Right cardiac atrium (tissue), 5 donors: ENCODE measurements at places on chromosomes 11 and 22.

- no peak for DNase-seq
Observed at GRCh38 chr11:10444725-10445315, 10.2 kb upstream of the AMPD3 start.

DNA sequence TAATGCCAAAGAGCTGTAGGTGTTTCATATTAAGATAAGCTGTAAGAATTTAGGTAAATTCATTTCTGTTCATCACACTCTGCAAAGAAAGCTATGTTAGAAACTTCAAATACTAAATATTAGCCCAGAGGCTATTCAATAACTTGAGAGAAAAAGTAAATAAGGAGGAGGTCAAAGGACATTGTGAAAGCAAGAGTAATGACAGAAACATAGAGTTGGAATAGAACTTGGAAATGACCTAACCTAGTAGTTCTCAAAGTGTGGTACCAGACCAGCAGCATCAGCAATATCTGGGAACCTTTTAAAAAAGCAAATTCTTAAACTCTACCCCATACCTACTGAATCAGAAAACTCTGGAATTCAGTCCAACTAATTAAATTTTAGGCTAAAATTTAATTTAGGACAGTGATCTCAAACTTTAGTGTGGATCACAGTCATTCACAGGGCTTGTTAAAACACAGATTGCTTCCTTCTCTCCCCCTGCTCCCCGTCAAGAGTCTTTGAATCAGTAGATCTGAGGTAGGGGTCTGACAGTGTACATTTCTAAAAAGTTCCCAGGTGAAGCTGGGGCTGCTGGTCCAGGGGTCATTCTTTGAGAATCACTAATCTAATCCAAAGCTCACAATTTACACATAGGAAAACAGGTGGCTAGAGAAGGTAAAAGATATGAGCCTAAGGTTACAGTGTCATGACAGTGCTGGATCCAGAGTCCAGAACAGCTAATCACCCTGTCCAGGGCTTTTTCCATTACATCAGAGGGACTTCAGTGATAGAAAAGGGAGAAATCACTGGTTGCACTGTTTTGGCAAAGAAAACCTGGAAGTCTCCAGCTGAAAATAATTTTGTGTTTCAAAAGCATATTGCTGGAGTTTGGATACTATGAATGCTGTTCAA, 241.1 kb downstream of the SOX6 start:
- no peak for DNase-seq

DNA sequence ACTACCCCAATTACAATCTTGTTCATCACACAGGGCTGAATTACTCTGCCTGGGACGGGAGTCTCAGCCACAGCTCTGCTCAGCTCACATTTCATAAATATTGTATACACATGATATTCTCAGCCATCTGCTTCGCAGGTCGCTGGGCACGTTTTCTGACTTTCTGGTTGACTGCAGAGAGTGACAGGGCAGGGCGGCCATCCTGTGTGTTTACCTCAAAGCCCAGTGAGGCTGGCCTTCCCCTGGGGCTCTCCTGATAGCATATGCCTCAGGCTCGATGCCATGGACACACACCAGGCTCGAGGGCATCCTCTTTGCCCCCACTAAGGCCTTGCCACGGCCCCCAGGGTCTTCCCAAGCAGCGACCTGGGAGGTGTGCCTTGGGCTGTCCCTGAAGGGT, 345.0 kb downstream of the CADM1 start:
- DNase-seq, result no peak

GRCh38 chr11:61791737-61792309, 576 bp downstream of the TMEM258 start:
- peak; percentile 81 for DNase-seq

DNA sequence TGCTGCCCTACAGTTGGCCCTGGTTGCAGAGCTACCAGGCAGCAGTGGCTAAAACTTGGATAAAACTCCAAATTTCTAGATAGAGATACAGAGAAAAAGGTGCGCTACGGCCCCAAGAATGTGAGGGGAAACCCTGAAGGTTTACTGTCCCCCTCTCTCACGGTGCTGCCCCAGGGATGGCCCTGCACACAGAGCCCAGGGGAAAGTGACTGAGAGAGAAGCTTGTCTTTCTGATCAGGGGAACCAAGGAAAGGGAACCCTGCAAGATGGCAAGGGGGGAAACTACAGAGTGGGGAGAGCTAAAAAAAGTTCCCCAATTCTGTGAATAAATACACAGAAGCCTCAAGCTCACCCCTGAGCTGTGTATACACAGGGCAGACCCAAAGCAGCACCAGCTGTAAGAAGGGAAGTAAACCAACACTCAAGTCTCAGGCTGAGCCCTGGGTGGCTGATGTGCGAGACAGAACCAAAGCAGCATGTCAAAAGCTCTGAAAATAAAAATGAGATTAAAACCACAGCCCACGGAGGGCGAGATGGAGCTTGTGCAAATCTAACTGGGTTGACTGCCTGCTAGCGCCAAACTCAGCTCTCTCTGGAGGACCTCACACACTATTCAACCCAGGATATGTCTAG, 22.1 kb downstream of the GNB1L start:
- no peak for DNase-seq

DNA sequence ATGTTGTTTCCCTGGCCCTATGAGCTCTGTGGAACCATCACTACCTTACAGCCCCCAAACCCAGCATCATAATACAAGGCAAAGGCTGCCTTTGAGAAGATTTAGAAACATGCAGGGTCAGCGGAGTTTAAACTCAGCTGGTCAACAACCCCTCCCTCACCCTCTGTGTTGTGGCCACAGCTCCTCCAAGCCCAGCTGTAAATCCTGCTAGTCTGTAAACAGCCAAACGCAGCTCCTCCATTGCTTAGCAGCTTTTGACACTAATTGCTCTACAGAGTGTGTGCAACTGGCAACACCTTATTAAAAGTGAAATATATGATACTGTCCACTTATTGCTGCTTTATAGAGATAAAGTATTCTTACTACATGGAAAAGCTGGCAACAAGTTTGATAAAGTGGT, 29.1 kb downstream of the OPCML start:
- DNase-seq, result no peak

DNA sequence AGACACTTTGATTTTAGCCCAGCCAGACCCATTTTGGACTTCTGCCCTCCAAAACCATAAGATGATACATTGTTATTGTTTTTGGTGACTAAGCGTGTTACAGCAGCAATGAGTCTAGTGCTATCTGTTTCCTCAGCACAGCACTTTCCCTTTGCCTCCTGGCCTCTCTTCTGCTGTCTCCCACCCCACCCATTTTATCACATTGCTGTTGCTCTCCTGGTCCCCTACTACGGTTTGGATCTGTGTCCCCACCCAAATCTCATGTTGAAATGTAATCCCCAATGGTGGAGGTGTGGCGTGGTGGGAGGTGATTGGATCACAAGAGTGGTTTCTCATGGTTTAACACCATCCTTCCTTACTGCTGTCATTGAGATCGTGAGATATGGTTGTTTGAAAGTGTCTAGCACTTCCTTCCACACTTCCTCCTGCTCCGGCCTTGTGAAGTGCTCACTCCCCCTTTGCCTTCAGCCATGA, 59.8 kb upstream of the CD82 start:
- DNase-seq, result no peak

- DNase-seq, result no peak
Observed at GRCh38 chr22:29700900-29701154, 19.0 kb upstream of the CABP7 start.

DNA sequence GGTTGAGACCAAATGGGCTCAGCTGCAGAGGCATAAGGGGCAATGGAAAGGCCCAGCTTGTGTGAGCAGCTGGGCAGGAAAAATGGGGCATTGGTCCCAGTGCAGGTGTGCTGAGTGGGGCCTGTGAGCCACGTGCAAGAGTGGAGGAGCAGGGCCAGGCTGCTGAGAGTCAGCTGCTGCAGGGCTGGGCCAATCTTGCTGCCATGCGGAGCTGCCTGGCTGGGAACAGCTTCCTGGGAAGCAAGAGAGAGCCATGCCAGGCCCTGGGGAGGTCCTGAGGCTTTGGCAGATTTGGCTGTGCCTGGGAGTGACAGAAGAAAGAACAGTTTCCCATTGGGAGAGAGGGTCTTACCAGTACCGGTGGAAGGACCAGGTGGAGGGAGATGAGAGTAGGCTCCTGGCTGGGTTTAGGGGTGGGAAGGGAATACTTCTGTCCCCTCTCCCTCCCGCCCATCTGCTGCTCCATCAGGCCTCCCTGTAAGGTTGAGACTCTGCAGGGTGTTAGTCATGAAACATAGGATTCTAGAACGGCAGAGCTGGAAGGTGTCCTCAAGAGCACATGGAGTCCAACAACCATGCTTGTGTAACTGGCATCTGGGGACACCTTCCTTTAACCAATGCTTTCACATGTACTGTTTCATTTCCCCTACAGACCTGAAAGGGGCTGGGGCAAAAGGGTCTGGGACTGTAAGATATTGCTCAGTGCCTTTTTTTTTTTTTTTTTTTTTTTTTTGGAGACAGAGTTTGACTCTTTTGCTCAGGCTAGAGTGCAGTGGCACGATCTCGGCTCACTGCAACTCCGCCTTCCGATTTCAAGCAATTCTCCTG, 10.4 kb downstream of the SEPTIN3 start:
- no peak for DNase-seq

DNA sequence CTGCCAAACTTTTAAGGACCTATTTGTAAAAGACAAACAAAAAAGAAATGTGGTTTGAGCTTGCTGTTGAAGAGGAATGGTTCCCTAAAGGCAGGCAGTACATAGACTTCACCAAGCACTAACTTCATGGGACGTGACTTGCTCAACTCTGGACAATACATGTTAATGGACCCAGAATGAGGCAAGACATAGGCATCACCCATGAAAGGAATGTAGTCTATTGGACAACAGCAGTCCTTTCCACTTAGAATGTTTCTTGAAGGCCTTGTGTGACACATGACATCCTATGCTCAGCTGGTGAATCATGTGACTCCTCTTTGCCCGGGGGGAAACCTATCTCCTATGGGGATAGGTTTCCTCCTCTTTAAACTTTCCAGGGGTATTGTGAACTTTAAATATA, 246.4 kb upstream of the BLID start:
- DNase-seq, result no peak

DNA sequence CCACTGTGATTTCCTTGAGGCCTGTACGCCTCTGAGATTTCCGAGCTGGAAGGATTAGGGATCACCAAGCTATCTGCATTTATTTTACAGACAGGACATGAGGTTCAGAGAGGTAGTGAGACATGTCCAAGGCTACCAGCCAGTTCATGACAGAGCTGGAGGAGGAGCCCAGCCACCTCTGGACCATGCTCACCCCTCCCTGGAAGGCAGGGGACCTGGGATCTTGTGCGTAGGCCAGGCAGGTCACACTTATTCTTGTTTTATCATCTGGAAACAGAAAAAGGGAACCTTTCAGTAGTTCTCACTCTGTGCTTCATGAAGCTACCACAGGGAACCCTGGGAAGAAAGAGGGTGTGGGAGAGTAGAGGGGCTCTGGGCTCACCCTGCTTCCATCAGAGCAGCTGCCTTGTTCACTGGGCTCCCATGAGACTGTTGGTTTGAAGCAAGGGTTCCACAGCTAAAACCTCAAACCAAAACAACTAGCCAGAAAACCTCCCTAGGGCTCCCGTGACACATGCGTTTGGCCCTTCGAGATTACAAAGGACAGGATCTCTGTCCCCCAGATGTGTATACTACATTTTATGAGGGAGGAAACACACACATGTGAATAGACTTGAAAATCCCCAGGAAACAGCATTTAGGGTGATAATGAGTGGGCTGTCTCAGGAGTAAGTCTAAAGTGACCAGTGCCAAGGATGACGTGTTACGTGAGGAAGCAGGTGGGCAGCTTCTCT, 106.4 kb downstream of the DSCAML1 start:
- no peak for DNase-seq

DNA sequence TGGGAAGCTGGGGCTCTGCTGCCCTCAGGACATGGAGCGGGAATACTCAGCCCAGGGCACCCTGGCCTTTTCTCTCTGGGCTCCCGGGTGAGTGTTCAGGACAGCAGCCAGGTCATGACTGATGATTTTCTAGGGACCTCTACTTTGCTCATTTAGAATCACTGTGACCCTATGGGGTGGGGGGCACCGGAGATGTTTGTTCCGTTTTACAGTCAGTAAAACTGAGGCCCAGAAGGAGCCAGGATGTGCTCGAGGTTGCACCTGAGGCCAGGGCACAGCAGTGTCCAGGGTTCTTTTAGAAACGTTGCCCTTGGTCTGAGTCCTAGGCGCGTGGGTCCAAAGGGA, 48.1 kb downstream of the SMIM38 start:
- no peak for DNase-seq

- no peak for DNase-seq
Observed at GRCh38 chr11:61752925-61753521, 587 bp downstream of the MYRF start.

- DNase-seq, result no peak
Observed at GRCh38 chr22:43053176-43053575, 36.0 kb downstream of the TTLL1 start.

GRCh38 chr11:41970681-41971080, 511.2 kb upstream of the LRRC4C start:
- DNase-seq, result no peak

DNA sequence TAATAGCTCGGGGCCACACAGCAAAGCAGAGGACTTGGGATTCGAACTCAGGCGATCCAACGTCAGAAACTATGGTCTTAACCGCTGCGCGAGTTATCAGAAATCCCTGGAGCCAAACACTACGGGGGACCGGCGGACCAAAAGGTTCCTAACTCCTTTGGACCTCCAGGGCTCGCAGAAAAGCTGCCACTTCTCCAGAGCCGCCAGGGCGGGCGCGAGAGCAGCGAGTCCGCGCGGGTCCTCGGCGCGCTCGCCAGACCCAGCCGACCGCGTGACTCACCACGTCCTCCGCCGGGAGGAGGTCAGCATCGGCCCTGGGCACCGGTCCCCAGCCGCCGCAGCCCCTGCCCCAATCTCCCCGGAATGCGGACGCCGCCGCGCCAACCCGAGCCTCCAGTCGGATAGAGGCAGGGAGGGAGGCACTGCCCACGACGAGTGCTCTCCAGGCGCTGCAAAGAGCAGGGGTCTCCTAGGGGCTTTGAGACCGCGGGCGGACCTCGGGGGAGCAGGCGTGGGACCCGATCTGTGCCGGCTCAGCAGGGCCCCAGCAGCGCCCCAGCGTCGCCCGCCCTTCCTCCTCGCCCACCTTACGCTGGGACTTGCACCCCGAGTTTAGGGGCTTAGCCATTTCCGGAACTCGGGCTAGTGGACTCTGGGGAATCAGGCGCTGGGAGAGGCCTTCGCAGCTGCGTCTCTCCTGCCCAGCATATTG, 6.2 kb upstream of the ALX4 start:
- DNase-seq, result peak; percentile 64

DNA sequence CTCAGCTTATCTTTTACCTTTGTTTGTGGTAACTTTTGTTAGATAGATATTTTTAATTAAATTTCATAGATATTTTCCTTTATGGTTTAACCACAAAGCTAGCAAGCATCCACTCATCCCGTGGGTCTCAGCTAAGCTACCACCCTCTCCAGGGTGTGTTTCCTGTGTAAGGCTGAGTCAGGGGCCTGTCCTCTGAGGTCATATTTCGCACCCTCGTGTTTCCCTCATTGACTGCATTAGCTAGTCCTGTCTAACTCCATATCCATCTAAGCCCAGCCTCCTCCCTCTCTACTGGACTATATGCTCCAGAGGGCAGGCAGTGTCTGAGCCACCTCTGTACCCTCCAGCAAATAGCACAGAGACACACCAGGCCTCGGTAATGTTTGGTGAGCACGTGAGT, 16.7 kb downstream of the XRRA1 start:
- DNase-seq, result no peak

GRCh38 chr22:31093086-31093850, 12.2 kb downstream of the SMTN start:
- peak; percentile 88 for DNase-seq
